ENCODE measurements at places on chromosomes 3 and 15. TPM values are rescaled to one million over a fixed set of nuclear protein-coding genes. Genes with fewer than 3 reads are reported as not detected.

Gene TRH
- not detected for total RNA-seq

DNA sequence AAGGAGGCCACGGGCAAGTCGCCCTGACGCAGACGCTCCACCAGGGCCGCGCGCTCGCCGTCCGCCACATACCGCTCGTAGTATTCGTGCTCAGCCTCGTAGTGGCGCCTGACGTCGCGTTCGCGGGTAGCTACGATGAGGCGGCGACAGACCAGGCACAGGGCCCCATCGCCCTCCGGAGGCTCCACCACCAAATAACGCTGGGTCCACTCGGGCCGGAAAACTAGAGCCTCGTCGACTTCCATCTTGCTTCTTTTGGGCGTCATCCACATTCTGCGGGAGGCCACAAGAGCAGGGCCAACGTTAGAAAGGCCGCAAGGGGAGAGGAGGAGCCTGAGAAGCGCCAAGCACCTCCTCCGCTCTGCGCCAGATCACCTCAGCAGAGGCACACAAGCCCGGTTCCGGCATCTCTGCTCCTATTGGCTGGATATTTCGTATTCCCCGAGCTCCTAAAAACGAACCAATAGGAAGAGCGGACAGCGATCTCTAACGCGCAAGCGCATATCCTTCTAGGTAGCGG is at the start of gene EPM2AIP1:
Gene EPM2AIP1 (minus strand): TSS at position 326 of the 520 bp plus-strand sequence. CDS start 54 bp downstream, at position 272.
- peak; percentile 100 for DNase-seq

Gene HDGFL3
- total RNA-seq, result 75.7 TPM

DNA sequence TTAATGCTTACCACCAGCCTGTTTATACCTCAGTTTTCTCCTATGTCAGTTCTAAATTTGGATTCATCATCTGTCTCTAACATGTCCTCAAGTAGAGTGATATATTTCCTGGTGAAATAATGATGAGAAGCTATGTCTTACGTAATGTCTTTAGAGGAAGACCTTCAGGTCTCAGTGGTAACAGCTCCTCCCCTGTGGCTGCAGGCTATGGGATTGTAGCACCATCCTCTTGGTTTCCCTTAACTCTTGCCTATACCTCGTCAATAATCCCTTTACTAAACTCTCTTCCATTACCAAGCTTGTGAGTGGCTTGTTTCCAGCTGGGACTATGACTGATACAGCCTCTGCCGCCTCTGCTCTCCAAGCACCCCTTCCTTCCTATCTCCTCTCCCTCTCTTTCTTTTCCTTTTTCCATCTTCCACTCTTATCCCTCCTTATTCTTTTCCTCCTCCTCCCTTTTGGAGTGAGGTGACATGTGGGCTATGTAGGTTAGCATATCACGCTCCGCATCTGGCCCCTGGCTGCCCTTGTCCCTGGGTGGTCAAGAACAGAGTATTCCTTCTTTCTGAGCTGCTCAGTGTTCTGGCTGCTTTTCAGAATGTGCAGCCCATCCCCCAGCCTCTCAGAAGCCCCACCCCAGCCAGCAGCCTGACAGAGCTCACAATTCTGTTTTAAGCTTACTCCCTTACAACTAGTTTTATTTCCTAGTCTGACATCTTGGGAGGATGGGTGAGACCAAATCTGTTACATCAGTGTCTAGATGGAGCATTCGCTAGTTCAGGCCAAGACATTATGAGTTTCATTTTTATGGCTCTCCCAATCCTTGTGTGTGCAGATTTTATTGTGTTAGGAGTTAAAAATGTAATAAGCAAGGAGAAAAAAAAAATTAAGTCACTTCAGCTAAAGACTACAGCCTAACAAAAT is 75.0 kb upstream of the RNU6-1 start:
- DNase-seq, result peak; percentile 92

- DNase-seq, result peak; percentile 11
Measured at GRCh38 chr3:4996223-4996765, 17.1 kb downstream of the BHLHE40 start.

Gene SLC12A1
- total RNA-seq, result not detected

- DNase-seq, result peak; percentile 85
Measured at GRCh38 chr15:99925661-99926461, 192.6 kb upstream of the LYSMD4 start.

GRCh38 chr15:100758555-100758954 is 121.1 kb upstream of the ALDH1A3 start:
- no peak for DNase-seq

DNA sequence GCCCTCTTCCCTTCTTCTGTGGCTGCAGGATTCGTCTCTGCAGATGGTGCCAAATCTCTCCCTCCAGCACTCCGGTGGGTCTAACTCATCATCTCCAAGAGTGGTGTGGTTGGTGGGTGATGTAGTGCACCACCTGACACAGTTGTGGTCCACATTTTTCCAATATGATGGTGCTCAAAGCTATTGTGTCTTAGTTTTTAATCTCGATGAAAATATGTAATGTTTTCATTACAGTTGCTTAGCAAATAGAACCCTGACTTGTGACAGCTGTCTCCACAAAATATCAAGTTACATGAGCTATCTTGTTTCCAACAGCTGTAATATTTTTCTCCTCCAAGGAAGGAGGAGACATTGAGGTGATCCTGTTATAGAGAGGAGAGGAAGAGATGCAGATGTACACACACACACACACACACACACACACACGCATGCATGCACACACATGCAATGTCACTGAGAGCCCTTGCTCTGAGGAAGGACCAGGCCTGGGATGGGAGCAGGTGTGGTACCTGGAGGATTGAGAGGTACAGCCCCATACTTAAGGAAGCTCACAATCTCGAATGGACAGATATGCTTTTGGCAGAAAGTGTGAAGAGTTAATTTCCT is 15.7 kb upstream of the ESYT3 start:
- no peak for DNase-seq

DNA sequence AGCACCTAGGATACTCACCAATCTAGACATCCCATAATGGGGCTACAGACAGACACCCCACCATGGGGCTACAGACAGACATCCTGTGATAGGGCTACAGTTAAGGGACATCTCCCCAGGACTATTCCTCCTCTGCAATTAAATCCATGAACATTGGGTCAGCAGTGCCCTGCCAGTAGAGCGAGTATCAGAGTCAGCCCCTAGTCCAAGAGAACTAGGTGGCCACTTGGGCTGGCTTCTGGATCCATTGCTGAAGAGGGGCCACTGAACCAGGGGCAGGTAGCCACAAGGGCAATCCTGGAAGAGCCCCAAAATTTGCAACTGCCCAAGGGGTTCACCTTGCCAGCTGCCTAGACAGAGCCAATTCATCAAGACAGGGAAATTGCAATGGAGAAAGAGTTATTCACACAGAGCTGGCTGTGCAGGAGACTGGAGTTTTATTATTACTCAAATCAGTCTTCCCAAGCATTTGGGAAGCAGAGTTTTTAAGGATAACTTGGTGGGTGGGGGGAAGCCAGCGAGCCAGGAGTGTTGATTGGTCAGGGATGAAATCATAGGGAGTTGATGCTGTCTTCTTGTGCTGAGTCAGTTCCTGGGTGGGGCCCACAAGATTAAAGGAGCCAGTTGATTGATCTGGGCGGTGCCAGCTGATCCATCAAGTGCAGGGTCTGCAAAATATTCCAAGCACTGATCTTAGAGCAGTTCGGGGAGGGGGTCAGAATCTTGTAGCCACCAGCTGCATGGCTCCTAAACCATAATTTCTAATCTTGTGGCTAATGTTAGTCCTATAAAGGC is 170.2 kb upstream of the SMAD3 start:
- DNase-seq, result peak; percentile 30

GRCh38 chr15:84669726-84670125 is 11.7 kb upstream of the NMB start:
- DNase-seq, result no peak

- no peak for DNase-seq
Measured at GRCh38 chr3:28901018-28901417, 379.9 kb upstream of the RBMS3 start.

- DNase-seq, result no peak
Measured at GRCh38 chr3:60854791-60855190, 396.5 kb downstream of the FHIT start.

Gene SPATA12
- total RNA-seq, result not detected

DNA sequence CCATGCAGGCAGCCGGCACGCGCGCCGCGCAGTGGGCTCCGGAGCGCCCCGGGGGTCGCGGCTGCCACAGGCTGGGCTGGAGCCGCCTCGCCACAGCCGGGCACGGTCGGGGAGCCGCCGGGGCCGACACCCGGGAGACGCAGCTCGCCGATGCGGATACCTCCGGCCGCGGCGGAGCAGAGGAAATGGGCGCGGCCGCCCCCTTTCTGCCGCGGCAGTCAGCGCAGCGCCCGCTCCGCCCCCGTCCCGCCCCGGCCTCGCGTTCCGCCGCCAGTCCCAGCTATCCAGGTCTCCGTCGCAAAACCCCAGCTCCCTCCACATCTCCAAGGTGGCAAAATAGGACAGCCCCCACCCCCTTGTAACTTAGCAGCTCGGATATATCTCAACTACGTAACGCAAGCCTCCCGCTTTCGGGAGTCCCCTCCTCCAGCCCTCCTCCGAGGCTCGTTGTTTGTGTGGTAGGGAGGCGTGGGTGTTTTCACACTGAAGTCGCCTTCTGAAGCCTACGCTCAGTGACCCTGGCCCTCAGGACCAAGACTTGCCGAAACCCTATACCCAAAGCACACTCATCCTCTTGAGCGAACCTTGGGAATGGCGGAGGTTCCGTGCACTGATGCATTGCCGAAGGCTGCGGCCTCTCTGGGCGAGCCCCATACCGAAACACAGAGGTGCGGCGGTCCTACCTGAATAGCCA is at the start of gene SH3BP5:
Gene SH3BP5 (minus strand): TSS at position 182 of the 694 bp plus-strand sequence. CDS start 178 bp downstream, at position 4.
- peak; percentile 85 for DNase-seq

- DNase-seq, result no peak
Measured at GRCh38 chr3:150733373-150733935, 29.5 kb downstream of the SIAH2 start.

Gene PLCH1
- 0.82 TPM for total RNA-seq

DNA sequence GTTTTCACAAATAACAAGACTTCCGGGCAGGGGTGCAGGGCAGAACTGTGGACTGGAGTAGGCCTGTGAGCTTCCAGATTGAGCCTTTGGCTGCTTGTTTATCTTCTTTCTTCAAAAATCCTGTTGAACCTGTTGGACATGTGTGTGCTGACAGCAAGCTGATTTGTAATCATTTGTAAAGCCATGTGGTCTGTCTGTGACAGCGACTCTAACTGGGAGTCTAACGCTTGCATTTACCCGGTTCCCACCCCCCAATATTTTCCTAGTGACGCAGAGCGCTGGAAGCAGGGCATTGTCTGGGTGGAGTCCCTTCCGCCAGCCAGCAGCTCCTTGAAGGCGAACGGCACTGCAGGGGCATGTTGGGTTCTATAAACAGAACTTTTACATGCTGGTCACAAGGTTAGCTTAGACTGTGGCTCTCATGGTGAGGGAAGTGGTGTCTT is 85.7 kb upstream of the MYZAP start:
- no peak for DNase-seq

- DNase-seq, result no peak
Measured at GRCh38 chr15:82532383-82532990, 7.8 kb downstream of the RPS17 start.

Data from sigmoid colon (tissue), 7 donors.